ENCODE measurements at places on chromosomes 4 and X. TPM values are rescaled to one million over a fixed set of nuclear protein-coding genes. Genes with fewer than 3 reads are reported as not detected.

- no peaks in the 10 kb centered on the region for H3K4me1 ChIP-seq
These were observed 116.6 kb downstream of the PTCHD1 start for GRCh38 chrX:23451266-23451665.

GRCh38 chr4:185500035-185500434 lies 28.5 kb upstream of the CCDC110 start:
- no peaks in the 10 kb centered on the region for H3K27me3 ChIP-seq
- no peaks in the 10 kb centered on the region for H3K4me1 ChIP-seq
- no peak overlapping the region for H3K4me3 ChIP-seq
- DNase-seq = no peak

- H3K4me3 ChIP-seq = no peak overlapping the region
- no peak overlapping the region for H3K27ac ChIP-seq
- no peaks in the 10 kb centered on the region for H3K4me1 ChIP-seq
- H3K27me3 ChIP-seq = no peaks in the 10 kb centered on the region
These were observed 271.6 kb downstream of the CENPC start for GRCh38 chr4:67273666-67274065.

PDLIM5 gene
- 76.7 TPM for total RNA-seq

AREG gene
- 17.1 TPM for total RNA-seq

Data from type B pancreatic cell (in vitro differentiated cells).